Central memory CD4-positive, alpha-beta T cell (primary cell): ENCODE measurements at places on chromosomes 11 and 22.
A peak's percentile ranks its signal among the peaks of the same experiment; 100 is the strongest.

DNA sequence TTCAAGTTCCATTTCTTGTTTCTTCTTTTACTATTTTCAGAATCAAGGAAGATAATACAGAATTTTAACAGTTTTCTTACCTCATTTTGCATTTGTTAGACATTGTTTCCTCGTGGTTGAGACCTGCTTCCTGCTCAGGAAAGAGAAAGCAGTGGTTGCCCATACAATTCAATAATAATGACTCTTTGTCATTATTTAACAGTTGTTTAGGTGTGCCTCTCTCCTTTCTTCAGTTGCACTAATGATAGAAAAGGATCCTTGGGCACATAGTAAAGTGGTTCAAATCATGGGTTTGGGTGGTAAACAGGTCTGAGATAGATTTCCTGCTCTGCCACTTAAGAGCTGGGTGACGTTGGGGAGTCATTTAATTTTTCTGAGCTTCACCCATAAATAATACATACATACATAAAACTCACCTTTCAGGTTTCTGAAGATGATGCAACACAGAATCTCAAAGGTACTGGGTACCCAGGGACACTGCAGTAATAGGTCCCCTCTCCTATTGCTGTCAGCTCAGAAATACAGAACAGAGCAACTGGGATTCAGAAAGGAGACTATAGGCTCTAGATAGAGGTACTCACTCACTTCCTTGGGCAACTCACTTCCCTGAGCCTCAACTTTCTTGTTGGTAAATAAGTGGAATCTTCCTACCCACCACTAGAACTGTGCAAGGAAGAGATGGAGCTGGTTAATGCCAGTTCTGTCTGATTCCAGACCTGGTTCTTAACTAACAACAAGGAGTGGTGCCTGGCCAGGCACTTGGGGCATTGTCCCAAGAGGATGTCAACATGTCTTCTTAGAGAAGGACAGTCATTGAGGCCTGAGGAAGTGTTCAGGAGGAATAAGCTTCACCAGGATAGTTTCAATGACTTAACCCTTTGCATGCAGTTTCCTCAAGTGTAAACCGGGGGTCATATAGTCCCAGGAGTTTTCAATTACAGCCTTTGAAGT, 34.9 kb downstream of the CD44 start:
- DNase-seq, result peak; percentile 28

GRCh38 chr22:50068096-50068495, 10.0 kb upstream of the TTLL8 start:
- DNase-seq, result no peak

- DNase-seq, result no peak
These were observed 2.3 kb downstream of the MRGPRE start for GRCh38 chr11:3229673-3230630.

DNA sequence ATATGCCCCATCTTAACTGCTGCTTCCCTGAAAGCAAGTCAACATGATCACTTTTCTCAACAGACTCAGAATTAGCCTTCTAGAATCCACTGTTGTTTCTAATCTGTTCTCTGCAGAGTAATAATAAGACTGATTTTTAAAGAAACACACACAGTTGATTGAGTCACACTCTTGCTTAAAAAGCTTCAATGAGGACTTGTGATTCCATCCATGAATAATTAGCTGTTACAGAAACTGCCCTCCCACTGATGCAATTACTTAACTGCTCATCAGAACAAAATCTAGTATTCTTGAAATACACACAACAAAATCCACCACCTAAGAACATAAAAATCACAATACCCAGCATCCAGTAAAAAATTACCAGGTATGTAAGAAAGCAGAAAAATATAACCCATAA, 100.5 kb upstream of the TIMP3 start:
- no peak for DNase-seq

DNA sequence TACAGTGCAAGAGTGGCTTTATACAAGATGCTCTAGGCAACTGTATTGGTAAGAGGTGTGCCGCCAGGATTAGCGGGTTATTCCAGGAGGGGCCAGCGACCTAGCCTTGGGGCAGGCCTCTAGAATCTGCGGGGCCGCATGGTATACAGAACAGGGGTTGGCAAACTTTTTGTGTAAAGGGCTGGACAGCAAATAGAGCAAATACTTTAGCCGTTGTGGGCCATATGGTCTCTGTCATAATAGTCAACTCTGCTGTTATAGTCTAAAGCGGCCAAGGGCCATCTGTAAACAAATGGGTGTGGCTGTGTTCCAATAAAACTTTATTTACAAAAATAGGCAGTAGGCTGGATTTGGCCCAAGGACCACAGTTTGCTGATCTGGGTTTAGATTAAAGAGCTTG, 32.6 kb downstream of the FBLN1 start:
- no peak for DNase-seq

GRCh38 chr11:76810151-76810853, 27.1 kb downstream of the TSKU start:
- no peak for DNase-seq

GRCh38 chr11:112176077-112176476, 765 bp downstream of the BCO2 start:
- no peak for DNase-seq

GRCh38 chr11:58286249-58286648, 18.2 kb upstream of the OR10W1 start:
- DNase-seq, result no peak
